ENCODE measurements at places on chromosomes 11 and 22.

DNA sequence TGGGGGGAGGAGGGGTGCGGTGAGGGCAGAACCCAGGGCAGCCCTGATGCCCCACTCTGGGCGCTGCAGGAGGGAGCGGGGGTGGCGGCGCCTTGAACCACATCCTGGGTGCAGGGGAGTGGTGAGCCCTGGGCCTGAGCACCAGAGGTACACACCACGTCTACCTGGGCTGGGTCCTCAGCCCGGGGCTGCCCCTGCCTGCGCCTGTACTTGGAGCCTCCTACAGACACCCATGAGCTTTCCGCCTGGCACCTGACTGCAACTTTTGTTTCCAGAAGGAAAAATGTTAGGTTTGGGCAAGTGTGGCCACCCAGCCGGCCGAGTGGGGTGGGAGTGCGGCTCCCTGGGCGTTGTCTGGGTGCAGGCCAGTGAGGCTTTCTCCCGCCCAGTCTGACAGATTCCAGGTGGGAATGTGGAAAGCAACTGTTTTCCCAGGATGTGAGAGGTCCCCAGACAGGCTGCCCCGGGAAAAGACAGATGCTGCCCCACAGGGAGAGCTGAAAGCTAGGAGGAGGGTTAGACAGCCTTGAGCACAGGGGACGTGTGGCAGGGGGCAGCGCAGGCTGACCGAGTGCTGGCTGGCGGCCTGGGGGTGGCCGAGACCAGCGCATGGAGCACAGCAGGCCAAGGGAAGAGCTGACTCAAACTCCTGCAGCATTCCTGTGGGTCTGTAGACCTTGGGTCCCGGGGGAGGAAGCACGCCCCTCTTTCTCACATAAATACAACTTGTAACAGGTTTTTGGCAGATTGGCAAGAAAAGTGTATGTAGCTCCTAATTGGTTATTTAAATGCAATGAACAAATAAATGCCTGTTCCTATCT is 44.1 kb downstream of the GNB1L start:
- no peak for DNase-seq

GRCh38 chr22:30217698-30218560 is 28.6 kb downstream of the LIF start:
- DNase-seq: no peak

GRCh38 chr11:63837027-63837688 is 1.8 kb upstream of the MARK2 start:
- no peak for DNase-seq

- DNase-seq: no peak
Measured at GRCh38 chr11:73931039-73931645, 19.7 kb upstream of the DNAJB13 start.

DNA sequence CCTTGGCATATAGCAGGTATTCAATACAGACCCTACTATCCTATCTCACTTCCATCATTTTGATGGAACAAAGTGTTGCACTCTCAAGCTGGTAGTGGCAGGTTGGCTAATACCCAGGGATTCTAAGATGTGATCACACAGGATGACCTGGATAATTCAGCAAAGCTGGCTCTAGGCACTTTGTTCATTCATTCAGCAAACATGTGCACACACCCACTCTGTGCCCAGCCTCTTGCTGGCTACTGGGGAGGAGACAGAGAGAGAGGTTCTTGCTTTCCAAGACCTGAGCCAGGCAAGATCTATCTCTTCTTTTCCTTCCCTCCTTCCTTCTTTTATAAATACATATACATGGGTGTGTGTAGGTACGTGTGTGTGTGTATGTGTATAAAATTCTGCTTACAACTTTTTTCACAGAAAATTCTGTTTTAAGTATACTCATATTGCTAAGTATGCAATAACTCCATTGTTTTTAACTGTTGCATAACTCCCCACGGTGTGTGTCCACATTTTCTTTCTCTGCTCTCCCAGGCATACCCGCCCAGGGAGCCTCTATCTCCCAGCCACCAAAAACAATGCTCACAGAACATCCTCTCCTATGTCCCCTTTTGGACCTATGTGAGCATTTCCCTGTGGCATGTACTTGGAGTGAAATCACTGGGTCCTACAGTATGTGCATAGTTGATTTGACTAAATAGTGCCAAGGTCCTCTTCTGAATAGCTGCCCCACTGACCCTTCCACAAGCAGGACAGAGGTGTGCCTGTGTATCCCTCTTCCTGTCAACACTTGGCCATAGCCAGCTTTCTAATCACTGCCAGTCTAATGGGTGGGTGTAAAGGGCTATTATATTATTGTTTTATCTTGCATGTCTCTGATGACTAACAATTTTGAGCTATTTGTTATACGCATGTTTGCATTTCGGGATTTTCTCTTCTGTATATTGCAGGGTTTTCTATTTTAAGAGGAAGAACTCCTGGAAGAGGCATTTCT is 27.5 kb downstream of the CLPB start:
- no peak for DNase-seq

GRCh38 chr11:1057806-1058205 is 16.9 kb upstream of the MUC2 start:
- no peak for DNase-seq

GRCh38 chr11:350723-351255 is 18.5 kb upstream of the B4GALNT4 start:
- no peak for DNase-seq

GRCh38 chr22:47437636-47438035 is 675.2 kb downstream of the TBC1D22A start:
- no peak for DNase-seq

DNA sequence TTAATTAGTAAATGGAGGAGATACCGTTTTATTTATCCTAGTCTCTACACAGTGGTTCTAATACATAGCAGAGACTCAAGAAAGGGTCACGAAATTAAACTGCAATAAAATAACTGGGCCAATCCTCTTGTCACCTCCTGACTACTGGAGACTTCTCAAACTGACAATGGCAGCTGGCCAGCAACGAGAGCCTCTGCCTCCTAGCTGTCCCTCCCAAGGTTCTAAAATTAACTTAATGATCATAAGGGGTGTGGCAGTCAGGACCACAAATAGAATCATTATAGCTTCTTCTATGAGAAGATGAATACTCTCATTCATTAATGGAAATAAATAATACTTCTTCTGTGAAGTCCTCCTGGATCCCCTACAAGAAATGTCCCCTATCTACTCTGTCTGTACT is 63.8 kb upstream of the APOA1 start:
- no peak for DNase-seq

DNA sequence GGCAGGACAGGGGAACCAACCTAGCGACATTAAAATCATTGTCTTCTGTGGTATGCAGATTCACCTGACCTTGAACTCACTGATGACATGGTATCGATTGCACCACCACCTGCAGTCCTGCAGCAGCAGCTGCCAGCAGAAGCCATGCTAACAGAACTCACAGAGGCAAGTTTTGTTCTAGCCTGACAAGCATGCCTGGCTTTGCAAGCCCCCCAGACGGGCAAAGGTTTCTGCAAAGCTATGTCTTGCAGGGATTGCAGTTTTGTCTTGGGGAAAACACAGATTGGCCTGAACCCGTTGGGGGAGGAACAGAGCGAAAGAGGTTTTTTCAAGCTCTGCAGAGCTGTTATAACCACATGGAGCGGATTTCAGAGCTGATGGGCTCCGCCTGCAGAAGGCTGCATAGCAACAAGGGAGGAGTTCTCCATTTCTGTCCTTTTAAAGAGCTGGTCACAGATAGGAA is 221.0 kb downstream of the HIPK3 start:
- no peak for DNase-seq

GRCh38 chr22:20240447-20240764 is 27.7 kb downstream of the RTN4R start:
- no peak for DNase-seq

DNA sequence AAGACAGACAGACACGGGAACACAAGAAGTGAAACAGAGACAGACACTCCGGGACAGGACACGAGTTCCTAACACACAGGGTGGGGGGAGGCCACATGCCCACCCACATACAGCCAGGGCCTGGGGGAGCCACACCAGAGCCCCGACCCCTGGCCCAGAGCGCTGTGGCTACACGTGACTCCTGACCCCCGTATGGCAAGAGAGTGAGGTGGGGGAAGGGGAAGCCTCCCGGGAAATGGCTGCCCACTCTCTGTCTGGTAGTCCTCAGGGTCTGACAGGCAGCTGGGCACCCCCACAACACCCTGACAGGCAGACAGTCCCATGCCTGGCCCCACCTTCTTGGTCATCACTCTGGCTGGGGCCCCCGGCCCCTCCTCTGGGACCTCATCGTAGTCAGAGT is 38.6 kb upstream of the PDE2A start:
- DNase-seq: no peak

DNA sequence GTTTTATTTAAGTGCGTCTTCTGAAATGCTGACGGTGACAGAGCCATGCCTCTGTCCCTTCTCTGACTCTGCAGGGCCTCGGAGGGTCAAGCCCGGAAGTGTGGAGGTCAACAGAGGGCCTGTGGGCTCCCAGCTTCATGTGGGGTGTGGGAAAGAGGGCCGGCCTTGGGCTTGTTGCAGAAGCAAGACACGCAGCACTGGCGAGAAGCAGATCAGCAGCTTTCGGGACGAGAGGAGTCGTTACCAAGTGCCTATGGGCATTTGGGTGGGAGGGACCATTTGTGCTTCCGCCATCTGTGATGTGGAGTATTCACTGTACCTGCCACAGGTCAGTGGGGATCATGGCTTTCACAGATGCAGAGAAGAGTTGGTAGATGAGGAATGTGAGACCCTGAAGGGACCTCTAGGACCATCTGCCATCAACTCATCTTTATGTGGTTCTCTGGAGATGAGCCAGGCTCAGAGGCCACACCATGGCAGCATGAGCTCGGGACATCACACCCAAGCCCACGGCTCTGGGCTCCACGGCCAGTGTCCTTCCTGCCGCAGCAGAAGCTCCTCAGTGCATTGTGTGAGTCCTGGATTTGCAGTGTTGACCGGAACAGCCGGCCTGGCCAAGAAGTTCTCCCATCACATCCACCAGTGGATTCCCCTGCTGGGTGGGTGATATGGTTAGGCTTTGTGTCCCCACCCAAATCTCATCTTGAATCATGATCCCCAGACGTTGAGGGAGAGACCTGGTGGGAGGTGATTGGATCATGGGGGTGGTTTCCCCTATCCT is 590.7 kb downstream of the TBC1D22A start:
- no peak for DNase-seq

DNA sequence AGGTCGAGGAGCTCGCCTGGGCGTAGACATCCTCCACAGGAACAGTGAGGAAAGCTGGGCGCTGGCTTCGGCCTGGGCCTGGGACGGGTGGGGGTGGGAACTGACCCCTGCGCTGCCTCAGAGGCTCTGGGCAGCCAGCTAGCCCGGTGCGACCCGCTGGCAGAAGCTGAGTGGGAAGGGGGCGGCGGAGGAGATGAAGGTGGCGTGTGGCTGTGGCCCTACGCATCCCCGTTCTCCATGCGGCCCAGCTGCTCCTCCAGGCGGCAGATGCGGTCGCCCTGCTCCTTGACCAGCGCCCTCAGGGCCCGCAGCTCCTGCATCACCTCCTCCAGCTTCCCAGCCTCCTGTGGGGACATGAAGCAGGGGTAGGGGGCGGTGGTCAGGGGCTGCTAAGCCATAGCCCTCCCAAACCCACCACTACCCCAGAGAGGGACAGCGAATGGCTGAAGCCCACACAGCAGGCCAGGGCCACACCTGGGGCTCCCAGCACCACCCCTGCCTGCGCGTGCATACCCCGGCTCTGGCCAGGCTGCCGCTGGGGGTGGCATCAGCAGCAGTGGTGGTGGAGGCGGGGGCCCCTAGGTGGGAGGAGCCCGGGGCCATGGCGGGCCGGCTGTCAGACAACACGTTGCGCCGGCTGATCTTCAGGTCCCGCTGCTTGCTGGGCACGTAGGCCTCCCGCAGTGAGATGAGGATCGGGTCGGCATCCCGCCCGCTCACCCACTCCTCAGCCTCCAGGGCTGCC is 848 bp upstream of the PTPRCAP start:
- peak; percentile 46 for DNase-seq

- DNase-seq: no peak
Measured at GRCh38 chr22:31102441-31103081, 4.8 kb downstream of the SELENOM start.

DNA sequence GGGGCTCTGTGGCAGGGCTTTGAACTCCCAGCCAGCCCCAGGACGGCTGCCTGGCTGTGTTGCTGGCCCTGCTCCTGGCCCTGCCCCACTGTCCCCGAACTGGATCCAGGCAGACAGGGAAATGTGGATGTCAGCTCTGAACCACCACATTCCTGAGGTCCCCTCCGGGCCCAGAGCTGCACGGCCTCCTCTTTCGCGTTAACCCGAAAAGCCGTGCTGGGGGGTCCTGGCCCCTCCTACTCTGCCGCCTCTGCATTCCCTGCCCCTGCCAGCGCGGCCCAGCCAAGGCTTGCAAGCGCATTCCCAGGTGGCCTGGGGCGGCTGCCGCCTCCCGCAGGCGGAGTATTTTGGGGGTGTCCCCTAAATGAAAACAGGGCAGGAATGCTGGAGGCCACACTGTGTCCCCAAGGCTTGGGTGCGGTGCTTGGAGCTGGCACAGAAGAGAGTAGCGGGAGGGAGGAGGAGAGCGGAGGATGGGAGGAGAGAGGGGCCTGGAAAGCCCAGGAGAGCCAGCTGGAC is 5.4 kb downstream of the LINC01488 start:
- no peak for DNase-seq

- no peak for DNase-seq
Measured at GRCh38 chr11:46307785-46308341, 30.4 kb downstream of the CREB3L1 start.

- no peak for DNase-seq
Measured at GRCh38 chr11:116832350-116833290, 2.9 kb downstream of the APOC3 start.

DNA sequence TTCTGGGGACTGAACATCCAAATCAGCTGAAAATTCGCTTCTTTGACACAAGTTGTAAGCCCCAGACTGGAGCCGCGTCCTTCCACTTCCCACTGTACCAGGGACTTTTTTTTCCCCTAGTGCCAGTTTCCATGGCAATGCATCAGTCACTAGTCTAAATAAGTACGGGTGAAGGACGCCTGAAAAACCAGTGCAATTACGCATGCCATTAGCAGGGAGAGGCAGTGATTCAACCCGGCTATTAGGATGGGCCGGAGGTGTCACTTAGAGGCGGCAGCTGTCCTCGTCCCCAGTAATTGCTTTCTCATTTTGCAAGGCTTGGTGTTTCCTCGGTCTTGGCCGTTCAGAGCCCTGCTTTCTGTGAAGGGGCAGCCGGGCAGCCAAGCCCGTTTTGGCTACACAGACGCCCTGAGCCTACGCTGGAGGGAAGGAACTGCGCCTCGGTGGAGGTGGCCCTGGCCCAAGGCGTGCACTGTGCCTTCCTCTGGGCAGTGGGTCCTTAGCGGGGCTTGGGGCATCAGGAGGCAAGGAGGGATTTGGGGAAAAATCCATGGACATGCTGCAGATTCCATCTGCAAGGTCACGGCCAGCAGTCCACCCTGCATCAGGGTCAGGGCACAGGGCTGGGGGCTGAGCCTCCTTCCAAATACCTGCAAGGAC is 319.7 kb downstream of the CTTN start:
- DNase-seq: no peak

GRCh38 chr22:30087611-30088010 is 7.3 kb downstream of the HORMAD2 start:
- DNase-seq: no peak

All from activated naive CD4-positive, alpha-beta T cell (primary cell).